ENCODE measurements at places on chromosomes 12 and 14. TPM values are rescaled to one million over a fixed set of nuclear protein-coding genes. Genes with fewer than 3 reads are reported as not detected.

GRCh38 chr12:79643821-79644220 is 46.9 kb downstream of the PAWR start:
- DNase-seq = no peak

The SVOP gene
- total RNA-seq = not detected

DNA sequence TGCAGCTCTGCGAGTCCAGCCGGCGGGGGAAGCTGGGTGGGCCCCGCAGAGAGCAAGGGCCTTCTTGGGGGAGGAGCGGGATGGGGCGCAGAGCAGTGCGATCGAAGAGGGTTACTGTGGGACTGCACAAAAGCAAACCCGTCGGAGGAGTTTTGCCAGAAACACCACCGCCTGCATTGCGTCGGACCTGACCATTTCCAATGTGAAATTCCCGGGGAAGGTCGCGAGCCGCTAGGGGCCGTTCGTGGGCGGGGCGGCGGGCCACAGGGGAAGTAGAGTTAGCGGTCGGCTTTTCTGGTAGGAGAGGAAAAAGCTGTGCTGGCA is 333 bp upstream of the KCNA1 start:
- no peak for DNase-seq

DNA sequence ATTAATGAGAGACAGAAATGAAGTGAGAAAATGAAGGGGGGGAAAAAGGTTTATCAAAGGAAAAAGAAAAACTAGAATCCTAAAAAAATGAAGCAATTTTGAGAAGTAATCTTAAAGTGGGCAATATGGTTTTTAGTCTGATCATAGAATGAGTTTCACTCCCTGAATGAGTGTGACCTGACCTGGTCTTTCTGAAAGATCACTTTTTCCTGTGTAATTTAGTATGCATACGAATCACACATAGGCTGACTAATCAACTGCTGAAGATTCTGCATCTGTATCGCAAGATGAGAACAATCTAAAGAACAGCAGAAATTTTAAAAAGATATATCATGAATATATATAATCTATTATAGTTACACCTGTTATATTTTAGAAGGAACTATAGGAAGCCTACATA is 11.3 kb downstream of the GNPTAB start:
- DNase-seq = no peak

GRCh38 chr12:47391566-47391965 is 311.8 kb upstream of the AMIGO2 start:
- DNase-seq = peak; percentile 58

The POLE2 gene
- 47.6 TPM for total RNA-seq

- no peak for DNase-seq
Measured at GRCh38 chr14:103214461-103214958, 91.2 kb downstream of the TNFAIP2 start.

DNA sequence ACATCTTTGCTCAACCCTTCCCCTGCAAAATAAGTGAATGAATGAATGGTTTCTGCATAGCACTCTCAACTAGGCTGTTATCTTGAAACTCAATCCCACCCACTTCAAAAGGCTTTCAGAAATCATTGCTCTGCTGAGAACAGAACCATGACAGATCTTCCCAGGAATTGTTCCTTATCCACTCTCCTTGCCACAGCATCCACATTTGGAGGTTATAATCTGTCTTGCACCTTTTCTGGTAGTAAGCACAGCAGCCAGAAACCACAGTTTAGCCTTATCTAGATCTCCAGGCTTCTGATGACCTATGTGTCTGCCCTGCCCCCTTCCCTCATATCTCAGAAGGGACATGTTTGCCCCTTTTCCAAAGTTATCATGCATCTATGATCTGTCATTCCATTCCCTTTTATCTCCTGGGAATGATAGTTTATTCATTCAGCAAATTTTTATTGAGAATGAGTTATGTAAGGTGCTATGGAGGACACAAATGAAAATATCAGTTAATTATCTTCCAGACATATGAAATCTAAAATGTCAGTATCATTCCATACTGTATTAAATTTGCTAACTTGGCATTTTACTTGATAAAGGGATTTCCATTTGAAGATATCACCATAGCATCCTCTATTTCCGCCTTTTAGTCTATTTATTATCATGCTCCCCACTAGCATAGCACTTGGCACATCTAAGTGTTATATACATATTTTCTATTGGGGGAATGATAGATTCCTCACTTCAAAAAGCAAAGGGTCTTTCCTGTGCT is 21.4 kb downstream of the LGR5 start:
- DNase-seq = no peak

DNA sequence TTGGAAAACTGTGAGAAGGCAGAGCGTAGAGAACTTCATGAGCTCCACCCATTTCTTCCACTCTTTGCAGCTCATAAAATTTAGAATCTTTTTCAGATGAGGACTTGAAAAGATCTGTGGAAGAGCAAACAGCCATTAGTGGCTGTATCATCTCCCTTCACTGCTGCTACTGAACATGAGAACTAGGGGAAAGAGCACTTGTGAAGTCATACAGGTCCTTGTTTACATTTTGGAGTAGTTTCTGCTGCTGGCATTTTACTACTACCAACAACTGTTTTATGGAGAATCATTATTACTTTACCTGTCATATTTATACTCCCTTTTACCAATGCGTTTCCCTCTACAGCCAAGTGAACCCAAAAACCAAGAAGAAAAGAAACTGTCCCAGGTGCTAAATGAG is 41.0 kb downstream of the RPGRIP1 start:
- no peak for DNase-seq

- DNase-seq = no peak
Measured at GRCh38 chr12:97751704-97752103, 289.1 kb downstream of the RMST start.

GRCh38 chr12:122917507-122918121 is 21.7 kb upstream of the VPS37B start:
- no peak for DNase-seq

GRCh38 chr14:67575684-67576083 is 24.4 kb downstream of the PIGH start:
- DNase-seq = no peak

The SIRT4 gene
- 3.3 TPM for total RNA-seq

DNA sequence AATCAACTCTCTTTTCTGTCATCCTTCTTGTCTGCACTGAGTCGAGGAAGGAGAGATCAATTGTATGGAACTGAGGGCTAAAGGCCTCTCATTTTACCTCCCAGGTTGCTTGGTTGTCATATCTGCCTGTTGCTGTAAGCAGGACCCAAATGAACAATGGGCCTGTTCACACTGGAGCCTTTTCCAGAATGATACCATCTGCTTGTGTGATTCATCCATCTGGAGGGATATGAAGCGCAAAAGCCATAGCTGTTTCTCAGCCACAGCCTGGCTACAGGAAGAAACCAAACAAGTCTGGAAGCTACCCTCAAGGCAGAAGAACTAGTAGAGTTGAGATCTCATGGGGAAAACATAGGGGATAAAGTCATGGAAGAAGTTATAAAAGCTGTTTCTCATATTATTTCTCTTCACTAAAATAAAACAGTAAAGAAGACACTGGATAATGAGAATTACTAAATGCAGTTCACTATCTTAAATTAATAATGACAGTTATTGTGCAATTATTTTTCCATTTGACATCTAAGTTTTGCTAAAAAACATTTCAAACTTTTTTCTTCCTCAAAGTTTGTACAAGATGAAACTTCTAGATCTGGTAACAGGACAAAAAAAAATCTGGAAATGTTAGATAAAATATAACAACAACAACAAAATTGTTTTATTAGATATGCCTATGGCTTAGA is 106.3 kb downstream of the SPTSSA start:
- no peak for DNase-seq

- DNase-seq = no peak
Measured at GRCh38 chr12:33129500-33129899, 232.9 kb upstream of the PKP2 start.

The RTN1 gene
- total RNA-seq = not detected

DNA sequence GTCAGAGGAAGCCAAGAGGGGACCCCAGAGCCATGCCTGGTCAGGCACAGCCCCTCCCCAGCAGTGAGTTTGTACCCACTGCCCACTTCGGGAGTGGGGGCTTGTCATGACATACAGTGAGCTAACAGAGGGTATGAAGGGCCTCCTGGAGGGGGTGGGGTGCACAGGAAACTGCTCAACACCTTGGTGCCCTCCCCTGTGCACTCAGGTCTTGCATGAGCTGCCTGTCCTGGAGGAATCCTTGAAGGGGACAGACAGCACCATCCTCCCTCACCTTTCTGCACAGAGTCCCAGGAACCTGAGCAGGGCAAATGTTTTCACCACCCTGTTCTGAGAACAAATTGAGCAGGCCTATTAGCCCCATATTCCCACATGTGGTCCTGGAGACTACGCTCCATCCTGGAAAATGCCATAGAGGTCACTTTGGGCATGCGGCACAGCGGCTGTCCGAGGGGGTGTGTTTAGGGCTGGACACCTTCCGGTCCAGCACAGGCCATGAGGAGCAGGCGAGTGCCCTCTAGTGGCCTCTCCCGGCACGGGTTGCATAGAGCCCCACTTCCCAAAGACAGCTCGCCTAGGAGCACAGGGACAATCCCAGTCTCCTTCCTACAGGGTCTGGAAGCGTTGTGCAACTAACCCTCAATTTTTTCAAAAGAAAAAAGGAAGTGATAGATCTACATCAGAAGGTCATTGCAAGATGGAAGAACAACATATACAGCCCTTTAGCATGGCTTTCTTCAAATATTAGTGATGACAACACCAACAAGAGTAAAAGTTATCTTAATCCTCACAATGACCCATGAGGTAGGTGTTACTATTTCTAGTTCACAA is 31.9 kb upstream of the ZFP36L1 start:
- DNase-seq = no peak

DNA sequence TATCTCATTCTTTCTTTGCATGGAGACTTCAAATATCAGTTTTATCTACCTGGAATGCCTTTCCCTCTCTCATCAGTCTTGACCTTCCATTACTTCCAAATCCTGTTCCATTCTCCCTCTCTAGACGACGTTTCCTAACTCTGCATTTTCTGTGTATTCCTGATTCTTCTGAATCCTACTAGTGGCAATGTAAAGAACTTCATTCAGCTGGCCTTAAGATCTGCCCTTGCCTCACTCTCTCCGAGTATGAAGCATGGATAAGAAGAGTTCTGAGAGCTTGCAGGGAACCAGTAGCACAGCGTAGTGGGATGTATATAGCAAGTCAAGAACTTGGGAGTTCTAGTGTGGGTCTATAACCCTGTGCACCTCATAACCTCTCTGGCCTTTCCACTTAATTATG is 68.5 kb upstream of the HOXC13 start:
- no peak for DNase-seq

DNA sequence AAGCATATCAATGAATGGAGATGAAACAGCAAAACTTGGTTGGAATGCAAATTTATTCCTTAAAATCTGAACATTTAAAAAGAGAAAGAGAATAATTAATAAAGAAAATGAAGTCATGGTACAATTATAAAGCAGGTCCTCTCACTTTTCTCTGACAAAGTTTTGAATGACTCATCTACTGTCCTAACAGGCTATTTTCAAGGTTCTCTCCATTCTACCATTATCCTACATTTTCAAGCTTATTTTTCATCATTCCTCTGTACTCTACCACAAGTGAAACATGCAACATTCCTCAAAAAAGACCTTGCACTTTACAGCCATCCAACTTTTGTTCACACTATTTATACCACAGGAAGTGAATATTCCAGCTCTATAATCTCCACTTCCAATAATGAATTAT is 36.9 kb upstream of the AP4S1 start:
- no peak for DNase-seq

DNA sequence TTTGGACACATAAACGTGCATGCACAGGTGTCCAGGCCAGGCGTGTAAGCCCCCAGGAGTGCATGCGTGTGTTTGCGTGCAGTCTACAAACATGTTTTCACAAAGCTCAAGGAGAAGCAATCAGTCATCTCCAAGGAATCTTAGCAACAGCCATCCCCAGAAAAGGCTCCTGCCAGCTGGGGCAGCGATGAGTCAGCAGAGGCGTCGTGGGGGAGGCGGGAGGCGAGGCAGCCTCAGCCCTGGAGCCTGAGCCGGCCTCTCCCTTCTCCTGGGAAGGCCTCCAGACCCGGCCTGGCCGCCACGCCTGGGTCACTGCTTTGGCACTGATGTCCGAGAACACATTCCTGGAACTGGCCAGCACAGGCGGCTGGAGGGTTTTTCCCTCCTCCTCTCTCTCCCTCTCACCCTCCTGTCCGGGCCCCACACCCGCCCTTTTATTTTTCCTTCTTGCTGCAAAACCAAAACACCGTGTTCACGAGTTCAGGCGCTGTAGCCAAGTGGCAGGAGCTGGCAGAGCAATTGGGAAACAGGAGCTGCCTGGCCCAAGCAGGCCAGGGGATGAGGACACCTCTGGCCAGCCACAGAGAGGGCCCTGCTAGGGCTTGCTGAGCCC is 92.7 kb downstream of the LRRC74A start:
- no peak for DNase-seq

DNA sequence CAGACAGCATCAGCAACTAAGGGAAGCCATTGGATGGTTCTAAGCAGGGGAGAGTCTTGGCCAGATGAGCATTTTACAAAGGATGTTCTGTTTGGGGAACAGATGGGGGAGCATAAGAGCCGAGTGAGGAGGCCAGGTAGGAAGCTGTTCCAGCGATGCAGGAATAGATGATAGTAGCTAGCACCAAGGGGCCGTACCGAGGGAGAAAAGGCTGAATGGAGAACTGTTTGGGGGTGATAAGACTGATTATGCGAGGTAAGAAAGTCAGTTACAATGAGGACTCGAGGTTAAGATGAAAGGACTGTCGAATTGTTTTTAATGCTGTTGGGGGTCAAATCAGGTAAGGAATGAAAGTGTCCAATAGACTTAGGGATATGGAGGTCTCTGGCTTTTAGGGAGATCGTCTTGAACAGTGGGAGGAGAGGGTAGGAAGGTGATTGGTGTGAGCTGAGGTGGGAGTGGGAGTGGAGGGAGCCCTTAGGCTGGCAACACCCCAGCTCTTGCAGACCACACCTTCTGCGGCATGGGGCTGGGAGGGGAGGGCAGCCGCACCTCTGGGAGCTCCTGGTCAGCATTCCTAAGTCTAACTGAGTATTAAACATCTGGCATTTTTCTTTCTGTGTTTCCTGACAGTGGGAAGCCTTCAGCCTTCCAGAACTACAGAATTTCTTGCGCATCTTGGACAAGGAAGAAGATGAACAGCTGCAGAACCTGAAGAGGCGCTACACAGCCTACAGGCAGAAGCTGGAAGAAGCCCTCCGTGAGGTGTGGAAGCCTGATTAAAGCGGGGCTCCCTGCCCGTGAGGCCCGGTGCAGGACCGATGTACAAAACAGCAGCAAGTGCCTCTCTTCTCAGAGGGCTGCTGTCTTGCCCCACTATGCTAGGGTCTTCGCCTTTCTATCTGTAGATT is 64.8 kb downstream of the GNS start:
- DNase-seq = no peak

- DNase-seq = no peak
Measured at GRCh38 chr12:67453191-67453590, 184.0 kb downstream of the CAND1 start.

DNA sequence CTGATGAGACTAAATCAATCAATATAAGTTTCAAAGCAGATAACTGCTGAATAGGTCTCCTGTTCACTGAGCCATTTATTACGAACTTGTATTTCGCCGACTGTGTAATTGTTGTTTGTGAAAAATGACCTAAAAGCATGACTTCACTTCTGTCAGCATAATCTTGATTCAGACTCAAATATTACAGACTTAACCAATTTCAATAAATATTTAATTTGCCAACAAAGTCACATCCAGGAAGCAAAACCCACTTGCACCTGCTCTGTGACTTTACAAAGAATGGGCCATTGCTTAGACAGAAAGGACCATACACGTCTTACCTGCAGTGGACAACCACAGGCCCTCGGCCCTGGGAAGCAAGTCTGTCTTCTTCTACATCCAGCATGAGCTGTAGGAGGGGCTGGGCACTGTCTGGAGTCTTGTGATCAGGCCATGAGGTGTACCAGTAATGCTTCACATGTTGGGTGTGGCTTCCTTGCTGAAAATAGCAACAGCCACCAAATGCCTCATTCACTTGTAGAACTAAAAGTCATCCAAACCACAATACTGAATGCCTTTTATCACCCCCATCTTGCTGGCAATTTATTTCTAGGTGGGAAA is 23.5 kb upstream of the PTPRB start:
- DNase-seq = no peak

All from activated naive CD4-positive, alpha-beta T cell treated with anti-CD3 and anti-CD28 coated beads, Interleukin-2, amount 50 U/mL, for 72 hours (primary cell).